Stimulated activated CD8-positive, alpha-beta memory T cell treated with anti-CD3 and anti-CD28 coated beads, Interleukin-7, amount 100 ng/mL, for 1 hour (primary cell): ENCODE measurements at places on chromosomes 2 and 18.

GRCh38 chr2:169365029-169365480 lies 2.7 kb upstream of the LRP2 start:
- DNase-seq, result no peak

DNA sequence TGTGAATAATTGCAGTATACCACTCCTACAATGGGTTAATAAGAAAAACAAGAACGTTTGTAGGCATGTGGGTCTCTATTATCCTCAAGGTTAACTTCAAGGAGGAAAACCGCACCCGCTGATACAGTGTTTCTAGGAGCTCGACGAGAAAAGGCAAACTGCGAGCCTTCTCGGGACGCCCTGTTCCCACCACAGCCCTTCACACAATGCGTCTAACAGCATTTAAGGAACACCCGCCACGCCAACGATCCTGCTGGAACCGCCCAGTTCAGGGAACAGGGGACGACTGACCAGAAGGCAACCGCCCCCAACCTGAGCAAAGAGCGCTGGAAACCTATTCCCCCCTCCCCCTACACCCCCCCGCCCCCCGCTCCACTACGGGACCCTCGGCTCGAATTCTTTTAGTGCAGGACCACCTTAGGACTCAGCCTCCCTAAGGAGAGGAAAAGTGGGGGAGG lies 710 bp upstream of the TMSB10 start:
- no peak for DNase-seq

- DNase-seq, result no peak
Observed at GRCh38 chr18:12293831-12294230, 14.2 kb upstream of the TUBB6 start.

- DNase-seq, result no peak
Observed at GRCh38 chr2:3107567-3107966, 270.1 kb downstream of the EIPR1 start.

DNA sequence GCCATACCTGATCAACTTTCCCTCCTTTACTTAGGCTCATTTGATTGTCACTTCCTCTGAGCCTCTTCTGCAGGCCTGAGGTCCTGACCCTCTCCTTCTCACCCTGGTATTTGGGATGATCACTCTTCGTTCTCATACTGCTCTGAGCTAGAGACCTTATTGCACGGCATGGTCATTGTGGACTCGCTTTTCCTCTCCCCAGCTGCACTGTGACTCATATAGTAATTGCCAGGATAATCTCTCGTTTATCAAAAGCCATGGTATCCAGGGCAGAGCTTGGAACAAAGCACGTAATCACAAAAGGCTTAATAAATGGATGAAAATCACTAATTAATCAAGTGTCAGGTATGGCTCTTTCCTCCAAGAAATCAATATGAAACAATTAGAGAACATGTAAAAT lies 40.9 kb upstream of the TRIB2 start:
- DNase-seq, result no peak

DNA sequence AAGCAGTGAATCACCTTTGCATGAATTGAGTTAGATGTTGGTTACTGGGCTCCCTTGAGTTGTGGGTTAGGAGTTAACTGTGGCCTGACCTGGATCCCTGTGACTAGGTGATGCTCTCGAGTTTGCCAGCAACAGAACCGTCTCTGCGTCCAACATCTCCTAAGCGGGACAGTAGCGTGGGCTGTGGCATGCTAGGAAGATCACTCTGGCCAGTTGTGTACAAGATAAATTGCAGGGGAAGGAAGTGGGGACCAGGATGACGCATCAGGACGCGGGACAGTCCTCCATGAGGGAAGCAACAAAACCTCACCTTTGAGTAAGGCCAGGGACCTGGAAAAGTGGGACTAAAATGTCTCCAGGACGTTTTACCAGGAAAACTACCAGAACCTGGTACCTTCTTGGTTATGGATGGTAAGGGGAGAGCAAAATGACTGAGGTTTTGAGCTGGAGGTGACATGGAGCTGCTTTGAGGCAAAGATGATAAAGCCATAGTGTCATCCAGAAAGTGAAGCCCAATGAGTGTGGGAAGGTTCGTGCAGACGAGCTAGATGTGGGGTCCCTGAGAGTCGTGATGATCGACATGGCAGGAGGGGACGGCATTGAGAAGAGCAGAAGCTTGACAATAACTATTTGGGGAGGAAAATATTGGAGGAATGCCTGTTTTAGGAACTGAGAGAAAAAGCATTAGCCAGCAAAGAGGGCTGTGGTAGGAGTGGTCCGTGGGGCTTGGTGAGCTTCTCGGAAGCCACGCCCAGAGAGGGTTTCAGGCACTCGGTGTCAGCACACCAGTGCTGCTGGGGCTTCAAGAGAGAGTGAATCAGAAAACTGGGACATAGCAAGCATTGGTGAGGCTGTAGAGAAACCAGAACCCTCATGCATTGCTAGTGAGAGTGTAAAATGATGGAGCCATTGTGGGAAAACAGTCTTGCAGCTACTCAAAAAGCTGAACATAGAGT lies 95.1 kb downstream of the SMAD7 start:
- no peak for DNase-seq

- no peak for DNase-seq
Observed at GRCh38 chr2:190123956-190124355, 61.4 kb upstream of the MSTN start.

- DNase-seq, result no peak
Observed at GRCh38 chr2:43685357-43685756, 9.1 kb upstream of the C1GALT1C1L start.

- no peak for DNase-seq
Observed at GRCh38 chr2:191462370-191462769, 215.6 kb upstream of the NABP1 start.

- no peak for DNase-seq
Observed at GRCh38 chr2:76415821-76416220, 705.1 kb upstream of the GCFC2 start.

DNA sequence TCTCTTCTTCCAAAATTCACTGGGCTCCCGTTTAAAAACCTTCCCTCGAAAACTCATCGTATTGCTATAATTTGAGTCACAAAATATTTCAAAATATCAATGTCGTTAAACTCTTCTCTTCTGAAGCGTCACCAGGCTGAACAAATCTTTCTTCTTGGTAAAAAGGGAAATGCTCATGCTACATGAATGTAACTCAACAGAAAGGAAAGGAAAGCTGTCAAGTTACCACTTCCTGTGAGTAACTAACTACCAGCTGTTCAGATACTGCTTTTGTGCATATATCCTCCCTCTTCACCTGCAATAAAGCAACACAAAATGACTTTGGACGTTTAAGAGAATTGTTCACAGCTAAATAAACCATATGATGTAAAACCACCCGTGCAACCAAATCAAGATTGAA lies 95.4 kb downstream of the DOCK10 start:
- DNase-seq, result no peak

- no peak for DNase-seq
Observed at GRCh38 chr18:31199190-31199769, 36.6 kb upstream of the DSC1 start.

DNA sequence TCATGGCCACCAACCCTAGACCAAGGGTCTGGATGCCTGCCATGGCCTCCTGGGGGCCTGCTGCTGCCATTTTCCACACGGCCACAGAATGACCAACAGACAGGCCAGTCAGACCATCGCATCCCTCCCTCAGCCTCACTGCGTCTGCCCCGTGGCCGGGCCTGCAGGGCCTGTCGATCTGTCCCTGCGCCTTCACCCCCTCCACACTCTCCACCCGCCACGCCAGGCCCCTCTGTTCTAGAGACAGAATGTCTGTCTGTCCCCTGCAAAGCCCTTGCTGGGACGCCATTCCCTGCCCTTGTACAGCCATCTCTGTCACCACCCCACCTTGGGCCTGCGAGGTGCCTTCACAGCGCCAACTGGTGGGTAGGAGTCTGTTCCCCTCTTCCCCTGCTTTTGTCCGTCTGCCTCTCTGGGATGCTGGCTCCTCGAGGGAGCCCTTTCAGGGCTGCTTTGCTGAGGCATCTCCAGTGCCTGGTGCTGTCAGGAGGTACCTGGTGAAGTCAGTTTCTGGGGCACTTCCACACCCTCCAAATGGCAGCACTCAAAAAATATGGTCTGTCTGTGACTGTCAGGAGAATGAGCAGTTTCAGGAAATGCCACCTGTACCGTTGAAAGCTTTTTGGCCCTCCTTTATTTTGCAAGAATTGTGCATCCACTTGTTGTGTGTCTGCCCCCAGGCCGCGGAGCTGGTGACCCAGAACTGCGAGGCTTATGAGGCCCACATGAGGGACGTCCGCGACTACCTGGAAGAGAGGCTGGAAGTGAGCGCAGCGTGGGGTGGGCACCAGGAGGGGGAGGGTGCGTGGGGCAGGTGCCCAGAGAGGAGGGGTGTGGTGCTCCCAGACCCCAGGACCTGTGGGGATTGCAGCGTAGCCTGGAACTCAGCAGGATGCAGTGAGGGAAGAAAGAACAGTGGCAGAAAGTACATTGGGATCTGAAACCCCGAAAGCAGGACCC lies 6.7 kb upstream of the ESPNL start:
- no peak for DNase-seq

- no peak for DNase-seq
Observed at GRCh38 chr2:28350196-28350595, 42.5 kb upstream of the FOSL2 start.

GRCh38 chr2:9753276-9753600 lies 90.0 kb upstream of the TAF1B start:
- DNase-seq, result no peak

- DNase-seq, result no peak
Observed at GRCh38 chr18:78912336-78912735, 67.3 kb upstream of the SALL3 start.

- DNase-seq, result no peak
Observed at GRCh38 chr2:105373895-105374401, 24.9 kb downstream of the FHL2 start.

DNA sequence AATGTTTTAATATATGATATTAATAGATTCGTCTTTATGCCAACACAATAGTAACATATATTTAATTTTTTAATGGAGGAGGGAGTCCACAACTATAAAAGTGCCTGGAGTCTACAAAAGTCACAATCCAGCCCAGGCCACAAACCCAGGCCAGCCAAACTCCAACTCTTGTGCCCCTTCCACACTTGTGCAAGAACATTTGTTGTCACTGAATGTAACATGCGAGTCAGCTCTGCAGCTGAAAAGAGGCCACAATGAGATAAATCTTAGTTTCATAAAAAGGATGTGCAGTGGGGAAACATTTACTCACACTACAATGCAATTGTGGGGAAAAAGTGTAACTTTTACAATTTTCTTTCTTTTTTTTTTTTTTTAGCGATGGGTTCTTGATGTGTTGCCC lies 110.8 kb downstream of the MCFD2 start:
- no peak for DNase-seq

- DNase-seq, result no peak
Observed at GRCh38 chr2:35530615-35531135, 824.9 kb upstream of the CRIM1 start.

DNA sequence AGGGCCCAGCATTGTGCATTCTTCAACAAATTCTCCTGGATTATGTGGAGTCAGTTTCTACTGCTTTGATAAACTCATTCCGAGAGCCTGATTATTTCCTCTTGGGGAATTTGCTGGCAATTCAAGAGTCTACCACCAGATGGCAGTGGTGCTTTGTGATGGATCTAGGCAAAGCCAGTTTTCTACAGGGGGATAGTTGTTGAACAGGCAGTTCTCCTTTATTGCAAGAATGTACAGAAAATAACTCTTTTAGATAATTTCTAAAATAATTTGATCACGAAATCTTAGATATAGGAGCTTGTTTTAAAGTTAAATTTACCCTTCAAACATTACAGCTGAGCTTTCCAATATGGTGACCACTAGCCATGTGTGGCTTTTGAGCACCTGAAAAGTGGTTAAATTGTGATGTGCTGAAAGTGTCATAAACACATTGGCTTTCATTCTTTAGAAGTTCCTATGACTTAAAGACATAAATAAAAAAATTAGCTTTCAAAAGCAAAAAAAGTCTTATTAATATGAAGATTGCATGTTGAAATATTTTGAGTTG lies 66.7 kb upstream of the HAAO start:
- DNase-seq, result peak; percentile 45

- no peak for DNase-seq
Observed at GRCh38 chr2:229417176-229417575, 146.1 kb upstream of the PID1 start.

DNA sequence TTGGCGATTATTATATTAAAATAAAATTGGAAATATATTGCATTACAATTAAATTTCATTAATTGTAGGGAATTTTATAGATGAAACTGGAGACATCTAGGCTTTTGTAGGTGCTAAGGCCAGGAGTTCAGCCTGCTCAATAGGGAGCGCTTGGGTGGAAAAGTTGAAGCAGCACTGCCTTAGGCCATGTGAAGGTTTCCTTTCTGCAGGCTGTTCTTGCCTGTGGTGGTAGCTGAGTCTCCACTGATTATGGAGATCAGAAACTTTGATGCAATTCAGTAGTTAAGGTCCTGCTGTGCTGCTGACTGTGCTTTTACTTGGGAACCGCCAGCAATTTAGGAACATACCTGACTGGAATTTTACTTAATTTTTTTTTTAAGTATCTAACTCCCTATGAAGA lies 179.9 kb upstream of the BOD1L2 start:
- DNase-seq, result no peak

DNA sequence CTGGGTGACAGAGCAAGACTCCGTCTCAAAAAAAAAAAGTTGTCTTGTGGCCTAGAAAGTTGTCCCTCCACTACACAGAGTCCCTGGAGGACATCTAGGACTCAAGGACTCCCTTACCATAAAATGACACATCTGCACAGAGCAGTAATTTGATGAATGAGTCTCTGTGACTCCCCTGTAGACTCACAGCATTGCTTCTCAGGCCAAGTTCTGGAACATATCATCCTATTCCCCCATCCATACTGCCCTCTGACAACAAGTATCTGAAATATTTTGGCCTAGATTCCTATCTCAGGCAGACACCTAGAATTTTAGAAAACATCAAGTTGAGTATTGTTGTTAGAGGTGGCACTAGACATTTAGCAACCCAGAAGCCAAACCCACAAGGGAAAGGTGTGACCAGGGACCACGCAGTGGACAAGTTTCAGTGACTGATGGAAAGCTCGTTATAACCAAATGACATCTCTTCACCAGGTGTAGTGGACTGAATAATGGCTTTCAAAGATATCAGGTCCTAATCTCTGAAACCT lies 97.9 kb upstream of the ATP8B1 start:
- no peak for DNase-seq

GRCh38 chr2:223863491-223863890 lies 26.1 kb upstream of the AP1S3 start:
- DNase-seq, result no peak

- DNase-seq, result no peak
Observed at GRCh38 chr2:152743002-152743401, 24.6 kb downstream of the ARL6IP6 start.

DNA sequence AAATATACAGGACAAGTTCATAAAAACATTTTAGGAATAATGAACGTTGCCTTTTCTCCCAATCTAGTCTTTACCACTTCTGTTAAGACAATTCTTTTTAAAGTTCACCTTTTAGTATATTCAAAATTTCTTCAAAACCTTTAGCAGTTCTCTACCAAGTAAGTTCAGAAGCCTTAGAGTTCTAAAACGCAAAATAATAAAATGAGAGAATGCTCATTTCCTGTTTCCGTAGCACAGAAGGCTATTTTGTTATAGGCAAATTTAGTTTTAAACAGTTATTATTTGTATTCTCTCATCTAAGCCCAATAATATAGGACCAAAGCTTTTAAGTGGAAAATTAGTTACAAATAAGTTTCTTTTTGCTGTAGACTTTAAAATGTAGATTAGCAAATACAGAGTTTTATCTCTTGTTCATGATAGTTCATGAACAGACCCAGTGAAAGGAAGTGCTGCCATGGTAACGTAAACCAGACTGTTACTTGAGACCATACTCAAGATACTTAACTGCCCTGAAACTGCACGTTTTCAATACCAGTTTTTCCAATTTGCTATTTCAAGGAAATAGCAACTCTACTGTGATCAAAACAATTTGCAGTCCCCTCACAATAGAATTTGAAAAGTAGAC lies 173.1 kb upstream of the STON1 start:
- no peak for DNase-seq

GRCh38 chr2:181674461-181674860 lies 5.9 kb downstream of the NEUROD1 start:
- DNase-seq, result no peak
